NCI-H2081 treated with DMSO at 0.1 percent for 48 hours (cell line): ENCODE measurements at places on chromosomes 3 and 15.

- no peak for DNase-seq
Measured at GRCh38 chr15:99763827-99764226, 30.6 kb upstream of the LYSMD4 start.

DNA sequence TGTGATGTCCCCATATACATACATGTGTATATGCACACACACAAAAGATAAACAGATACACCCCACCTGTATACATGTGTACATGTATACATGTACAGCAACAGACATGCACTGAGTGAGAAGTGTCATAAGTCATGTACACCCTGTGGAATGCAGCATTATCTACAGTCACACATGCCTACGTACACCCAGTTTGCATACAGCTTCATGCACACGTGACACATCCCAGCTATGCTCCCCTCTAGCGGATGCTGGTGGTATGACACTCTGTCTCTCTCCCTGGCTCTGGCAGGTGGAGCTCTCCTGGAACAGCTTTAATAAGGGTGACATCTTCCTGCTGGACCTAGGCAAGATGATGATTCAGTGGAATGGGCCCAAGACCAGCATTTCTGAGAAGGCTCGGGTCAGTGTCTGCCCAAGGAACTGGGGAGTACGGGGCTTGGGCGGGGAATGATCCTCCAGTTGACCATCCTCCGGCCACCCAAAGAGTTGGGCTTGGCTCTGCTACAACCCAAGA, 6.3 kb downstream of the VILL start:
- peak; percentile 0 for DNase-seq

GRCh38 chr3:52204337-52205073, 6.5 kb downstream of the ALAS1 start:
- DNase-seq = peak; percentile 27

DNA sequence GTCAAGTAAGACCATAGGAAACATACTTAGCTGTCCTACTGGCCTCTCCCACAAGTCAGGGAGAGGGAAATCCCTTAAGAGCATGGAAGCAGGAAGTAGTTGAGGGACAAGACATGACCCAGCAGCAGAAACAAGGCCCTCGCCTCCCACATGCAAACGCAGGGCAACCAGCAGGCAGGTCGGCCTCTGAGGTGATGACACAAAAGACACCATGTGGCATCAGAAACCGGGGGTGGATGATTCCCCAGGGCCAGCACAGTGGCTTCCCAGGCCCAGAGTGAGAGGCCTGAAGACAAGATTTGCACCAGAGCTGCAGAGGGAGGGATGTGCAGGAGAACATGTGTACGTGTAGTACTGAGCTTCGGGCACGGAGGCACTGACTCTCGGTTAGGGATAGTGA, 26.3 kb downstream of the PXYLP1 start:
- no peak for DNase-seq

- no peak for DNase-seq
Measured at GRCh38 chr15:64782751-64783150, 7.4 kb upstream of the RBPMS2 start.

- no peak for DNase-seq
Measured at GRCh38 chr15:96262097-96262496, 68.4 kb upstream of the NR2F2 start.

DNA sequence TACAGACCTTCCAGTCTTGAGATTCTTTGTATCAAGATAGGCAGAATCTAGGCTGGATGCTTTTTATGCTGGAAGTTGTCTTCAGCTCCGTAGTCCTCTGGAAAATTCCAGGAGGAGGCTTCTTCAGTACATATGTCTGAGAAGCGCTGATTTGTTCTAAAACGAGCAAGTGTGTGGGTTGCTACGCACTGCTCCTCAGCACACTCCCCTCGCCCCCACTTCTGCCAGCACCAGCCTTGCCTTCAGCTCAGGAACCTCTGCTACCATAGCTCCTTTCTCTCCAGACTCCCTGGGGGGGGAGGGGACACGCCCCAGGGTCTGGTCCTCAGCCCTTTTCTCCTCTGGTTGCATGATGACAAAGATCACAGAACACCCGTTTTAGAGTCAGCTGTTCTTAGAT, 75.5 kb upstream of the TRA2B start:
- no peak for DNase-seq

- DNase-seq = no peak
Measured at GRCh38 chr3:152183473-152183872, 85.3 kb upstream of the MBNL1 start.
